Ecto neural progenitor cell (in vitro differentiated cells): ENCODE measurements at places on chromosomes 2 and 18.

DNA sequence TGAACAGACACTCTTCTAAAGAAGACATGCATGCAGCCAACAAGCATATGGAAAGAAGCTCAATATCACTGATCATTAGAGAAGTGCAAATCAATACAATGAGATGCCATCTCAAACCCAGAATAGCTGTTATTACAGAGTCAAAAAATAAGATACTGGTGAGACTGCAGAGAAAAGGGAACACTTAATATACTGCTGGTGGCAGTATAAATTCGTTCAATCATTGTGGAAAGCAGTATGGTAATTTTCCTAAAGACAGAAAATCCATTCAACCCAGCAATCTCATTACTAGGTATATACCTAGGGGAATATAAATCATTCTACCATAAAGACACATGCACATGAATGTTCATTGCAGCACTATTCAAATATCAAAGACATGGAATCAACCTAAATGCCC, 116.6 kb upstream of the LTBP1 start:
- DNase-seq, result no peak

DNA sequence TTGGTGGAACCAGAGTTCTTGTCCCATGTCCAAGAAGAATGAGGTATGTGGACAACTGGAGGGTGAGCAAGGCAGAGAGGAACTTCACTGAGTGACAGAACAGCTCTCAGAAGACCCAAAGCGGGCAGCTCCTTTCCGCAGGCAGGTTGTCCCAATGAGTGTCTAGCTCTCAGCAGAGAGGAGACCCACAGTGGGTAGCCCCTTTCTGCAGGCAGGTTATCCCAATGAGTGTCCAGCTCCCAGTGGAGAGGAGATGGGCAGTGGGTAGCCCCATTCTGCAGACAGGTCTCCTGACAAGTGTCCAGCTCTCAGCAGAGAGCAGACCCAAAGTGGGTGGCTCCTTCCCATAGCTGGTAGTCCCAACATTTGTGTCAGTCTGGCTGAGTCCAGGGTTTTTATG, 69.6 kb downstream of the SRBD1 start:
- no peak for DNase-seq

- no peak for DNase-seq
These were observed 1293.6 kb upstream of the ZEB2 start for GRCh38 chr2:145813481-145813880.

DNA sequence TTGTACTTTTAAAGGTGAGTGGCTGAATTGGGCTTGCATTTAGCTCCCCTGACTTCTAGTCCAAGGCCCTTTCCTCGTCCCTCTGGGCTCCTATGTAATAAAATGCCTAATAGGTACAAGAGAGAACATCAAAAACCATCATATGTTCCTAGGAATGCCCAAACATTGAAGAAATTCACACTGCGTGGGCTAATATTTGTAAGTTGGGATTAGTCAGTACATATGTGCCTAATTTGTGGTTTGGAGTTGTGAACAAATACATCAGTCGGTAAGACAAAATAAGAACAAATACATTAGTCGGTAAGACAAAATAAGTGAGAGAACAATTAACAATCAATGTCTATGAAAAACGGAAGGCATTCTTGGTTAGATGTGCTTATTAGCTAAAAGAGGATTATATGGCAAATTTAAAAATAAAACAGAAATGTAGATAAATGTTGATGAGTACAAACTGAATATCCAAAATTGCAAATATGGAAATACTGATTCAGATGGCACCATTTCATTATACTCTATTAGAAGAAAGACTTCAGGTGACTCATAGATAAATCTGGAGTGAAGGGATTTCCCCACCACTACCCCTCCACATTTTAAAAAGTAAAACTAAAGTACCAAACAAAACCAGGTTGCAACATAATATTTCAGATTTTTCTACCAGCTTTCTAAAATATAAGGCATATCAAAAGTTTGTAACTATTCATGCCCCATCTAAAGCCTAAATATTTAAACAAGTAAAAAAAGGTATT, 325.4 kb downstream of the ZEB2 start:
- no peak for DNase-seq

- DNase-seq, result no peak
These were observed 296.0 kb downstream of the NDUFA10 start for GRCh38 chr2:239729151-239729550.

DNA sequence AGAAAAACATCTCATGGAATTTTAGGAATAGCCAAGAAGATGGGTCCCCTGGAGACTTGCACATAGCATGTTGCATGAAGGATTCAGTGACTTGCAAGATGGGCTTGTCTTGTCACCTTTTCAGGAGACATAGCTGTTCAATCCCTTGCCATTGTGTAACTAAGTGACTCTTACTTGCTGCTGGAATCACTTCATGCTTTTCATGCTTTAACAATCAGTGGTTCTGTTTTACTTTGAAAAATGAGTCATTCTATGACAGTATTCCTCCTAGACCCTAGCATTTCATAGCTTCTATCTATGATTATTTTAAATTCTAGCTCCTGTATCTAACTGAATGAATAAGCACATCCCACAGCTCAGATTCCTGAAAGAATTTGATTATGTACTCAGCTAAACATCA, 2.8 kb downstream of the KYNU start:
- no peak for DNase-seq

- DNase-seq, result no peak
These were observed 10.8 kb upstream of the ERMN start for GRCh38 chr2:157336137-157337010.

GRCh38 chr2:29782549-29783458, 138.6 kb downstream of the ALK start:
- DNase-seq, result no peak

- no peak for DNase-seq
These were observed 53.3 kb downstream of the IRS1 start for GRCh38 chr2:226746196-226746800.

GRCh38 chr2:128796321-128796720, 477.7 kb upstream of the HS6ST1 start:
- no peak for DNase-seq

- no peak for DNase-seq
These were observed 87.2 kb upstream of the EPB41L3 start for GRCh38 chr18:5630900-5631413.

- DNase-seq, result no peak
These were observed 125.0 kb upstream of the CD226 start for GRCh38 chr18:70072678-70073077.

DNA sequence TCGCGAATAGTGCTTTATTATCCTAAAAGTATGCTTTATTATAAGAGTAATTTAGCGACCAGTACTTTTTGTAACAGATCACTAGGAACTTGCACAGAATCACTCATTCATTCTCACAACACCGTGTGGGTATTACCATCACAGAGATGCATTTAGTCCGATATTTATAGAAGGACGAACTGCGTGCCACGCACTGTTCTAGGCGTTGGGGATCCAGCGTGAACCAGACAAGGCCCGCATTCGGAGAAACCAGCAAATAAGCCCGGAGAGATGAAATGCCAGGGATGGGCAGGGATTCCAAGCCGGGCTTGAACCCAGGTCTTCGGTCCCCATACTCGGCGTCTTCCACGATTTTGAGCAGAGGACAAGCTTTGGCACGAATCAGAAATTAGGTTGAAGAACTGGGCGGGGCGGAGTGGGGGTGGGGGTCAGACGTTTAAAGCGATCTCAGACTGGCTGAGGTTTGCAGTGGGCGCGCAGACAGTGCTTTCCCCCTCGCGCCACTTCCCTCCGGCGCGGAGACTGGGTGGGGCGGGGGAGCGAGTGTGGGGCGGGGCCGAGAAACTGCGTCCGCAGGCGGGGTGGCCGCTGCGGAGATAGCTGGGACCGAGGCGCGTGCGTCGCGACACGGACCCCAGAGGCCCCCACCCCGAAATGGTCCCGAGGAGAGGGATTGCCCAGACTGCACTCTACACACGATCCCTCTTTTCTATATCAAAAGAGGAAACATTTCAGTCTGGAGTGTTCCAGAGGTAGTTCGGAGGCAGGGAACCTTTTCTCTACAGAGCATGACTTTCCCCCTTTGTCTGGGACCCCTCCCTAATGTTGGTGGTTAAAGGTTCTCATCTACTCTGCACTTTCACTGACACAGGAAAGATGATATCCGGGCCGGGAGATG, 1.1 kb upstream of the CXCR4 start:
- DNase-seq, result peak; percentile 81
